AG09309 (cell line): ENCODE measurements at places on chromosomes 5 and 9.

DNA sequence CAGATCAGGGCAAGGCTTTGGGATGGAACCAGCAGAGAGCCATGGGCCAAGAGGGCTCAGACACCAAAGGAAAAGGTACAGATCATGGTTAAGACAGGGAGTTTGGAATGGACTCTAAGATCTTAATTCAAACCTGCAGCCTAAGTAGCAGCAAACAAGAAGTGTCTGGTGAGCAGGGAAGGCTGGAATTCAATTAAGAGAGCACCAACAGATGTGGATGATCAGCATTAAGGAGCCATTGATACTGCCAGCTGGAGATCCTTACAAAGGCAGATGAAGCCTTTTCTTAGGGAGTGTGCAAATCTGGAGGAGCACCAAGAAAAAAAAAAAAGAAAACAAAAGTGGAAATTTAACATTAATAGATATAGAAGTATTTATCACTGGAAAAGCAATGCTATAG is 516.8 kb downstream of the RASEF start:
- no peak for DNase-seq

GRCh38 chr9:108282872-108283271 is 572.9 kb downstream of the ACTL7B start:
- DNase-seq = no peak

DNA sequence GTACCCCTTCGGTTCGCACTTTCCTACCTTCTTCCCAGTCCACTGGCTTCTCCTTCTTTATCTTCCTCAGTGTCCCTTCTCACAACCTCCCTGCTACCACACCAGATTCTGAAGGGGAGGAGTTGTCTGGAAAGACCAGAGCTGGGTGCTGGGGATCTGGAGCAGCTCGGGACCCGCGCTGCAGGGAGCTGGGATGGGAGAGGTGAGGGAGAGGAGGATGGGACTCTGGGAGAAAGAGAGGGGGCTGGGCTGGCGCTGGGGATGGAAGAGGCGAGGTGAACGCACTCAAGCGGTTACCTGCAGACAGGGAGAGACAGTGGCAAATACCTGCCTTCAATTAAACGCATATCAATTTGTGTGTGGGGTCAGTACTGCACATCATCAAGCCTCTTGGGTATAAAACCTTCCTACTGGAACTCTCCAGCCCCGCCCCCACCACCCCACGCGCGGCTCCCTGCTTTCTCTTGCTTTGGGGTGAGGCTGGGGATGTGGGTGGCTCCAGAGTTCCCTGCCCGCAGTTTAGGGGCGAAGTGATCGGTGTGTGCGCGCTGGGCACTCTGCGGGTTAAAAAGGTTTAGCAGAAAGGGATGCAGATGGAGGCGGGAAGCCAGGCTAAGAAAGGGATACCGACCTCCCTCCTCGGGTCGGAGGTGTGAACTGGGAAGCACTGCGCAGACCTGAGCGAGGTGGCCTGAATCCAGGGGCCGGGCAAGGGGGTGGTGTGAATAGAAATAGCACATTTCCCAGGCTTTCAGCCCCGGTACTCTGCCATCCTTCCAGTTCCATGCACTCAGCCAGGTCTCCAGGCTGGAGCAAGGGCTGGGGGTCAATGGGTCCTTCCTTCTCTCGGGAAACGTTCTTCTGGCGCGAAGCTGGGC is 977 bp upstream of the PAM start:
- DNase-seq = no peak

DNA sequence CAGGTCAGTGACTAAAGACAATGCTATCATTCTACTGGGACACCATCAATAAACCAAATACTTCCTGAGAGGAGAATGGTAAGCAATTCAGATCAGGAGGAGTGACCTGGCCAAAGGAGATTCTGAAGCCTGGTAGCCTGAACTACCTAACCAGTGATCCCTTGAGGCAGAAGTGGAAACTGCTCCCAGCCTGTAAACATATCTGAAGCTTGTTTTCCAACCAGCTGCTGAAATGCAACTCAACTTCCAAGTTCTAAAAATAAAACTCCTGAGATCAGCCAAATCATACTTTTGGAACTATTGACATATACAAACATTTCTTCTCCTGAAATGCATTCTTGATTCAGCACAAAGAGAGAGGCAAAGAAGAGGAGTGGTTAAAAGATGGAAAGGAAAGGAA is 204.1 kb downstream of the EBF1 start:
- no peak for DNase-seq

DNA sequence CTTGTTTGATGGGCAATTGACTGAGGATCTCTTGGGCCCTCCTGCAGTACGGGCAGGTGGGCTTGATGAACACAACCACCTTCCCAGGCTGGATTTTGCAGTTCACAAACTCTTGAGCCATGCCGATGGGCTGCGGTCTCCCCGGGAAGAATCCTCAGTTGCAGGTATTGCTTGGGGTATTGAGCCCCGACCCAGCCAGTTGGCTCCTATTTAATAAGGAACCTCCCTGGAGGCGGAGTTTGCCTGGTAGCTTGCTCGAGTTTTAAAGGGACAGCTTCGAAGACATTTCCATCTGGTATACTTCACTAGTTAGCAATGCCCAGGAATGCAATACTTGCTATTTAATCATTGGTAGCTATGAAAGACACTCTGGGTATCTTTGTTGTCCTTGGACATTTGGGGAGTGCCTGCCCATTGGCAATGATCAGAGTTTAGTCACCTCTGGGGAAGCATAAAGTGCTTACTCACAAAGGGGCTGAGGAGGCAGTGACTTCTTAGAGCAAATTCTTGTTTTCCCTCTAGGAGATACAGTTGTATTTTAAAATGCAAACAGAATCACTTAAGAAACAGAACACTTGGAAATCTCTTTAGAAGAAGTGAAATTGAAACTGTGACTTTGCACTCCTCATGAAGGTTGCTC is at the start of gene GLRX:
Gene GLRX (minus strand): TSS at position 185 of the 640 bp plus-strand sequence. CDS start 64 bp downstream, at position 121.
- DNase-seq = peak; percentile 89

- DNase-seq = no peak
Measured at GRCh38 chr5:101720033-101720432, 576.1 kb downstream of the SLCO4C1 start.

DNA sequence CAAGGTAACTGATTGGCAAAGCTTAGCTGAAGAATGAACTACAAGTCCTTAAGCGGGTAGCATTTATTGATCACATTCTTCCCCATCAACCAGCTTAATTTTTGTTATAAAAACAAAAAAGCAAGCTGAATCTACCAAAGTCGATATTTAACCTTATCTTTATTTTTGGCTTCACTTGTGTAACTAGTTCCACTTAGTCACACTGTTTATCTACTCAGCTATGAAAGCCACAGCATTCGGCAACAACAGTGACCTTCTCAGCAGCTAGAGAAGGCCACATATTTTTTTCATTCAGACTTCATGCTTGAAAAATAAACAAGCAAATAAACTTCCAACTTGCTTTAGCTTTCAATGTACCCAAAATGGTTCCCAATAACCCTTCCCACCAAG is 69.4 kb downstream of the KLHL3 start:
- DNase-seq = peak; percentile 8

- DNase-seq = peak; percentile 99
Measured at GRCh38 chr5:65394087-65394486, 87.6 kb downstream of the ADAMTS6 start.

GRCh38 chr5:59188419-59189225 is 605.7 kb downstream of the RAB3C start:
- DNase-seq = no peak

DNA sequence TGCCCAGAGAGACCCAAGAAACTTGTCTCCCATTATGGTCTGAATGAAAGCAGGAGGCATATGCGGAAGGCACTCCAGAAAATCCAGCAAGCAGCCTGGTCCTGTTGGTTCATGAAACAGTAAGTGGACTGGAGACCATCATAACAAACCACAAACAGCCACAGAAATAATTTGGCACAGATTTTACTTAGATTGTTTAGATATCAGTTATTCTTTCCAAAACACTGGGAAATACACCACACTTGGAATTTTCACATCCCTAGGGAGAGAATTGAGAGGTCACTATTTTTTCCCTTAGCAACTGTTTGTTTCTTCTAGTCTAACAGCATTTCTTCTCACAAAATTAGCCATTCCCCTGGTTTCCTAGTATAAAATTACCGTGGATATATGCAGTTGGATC is 300.8 kb downstream of the OSTF1 start:
- no peak for DNase-seq

DNA sequence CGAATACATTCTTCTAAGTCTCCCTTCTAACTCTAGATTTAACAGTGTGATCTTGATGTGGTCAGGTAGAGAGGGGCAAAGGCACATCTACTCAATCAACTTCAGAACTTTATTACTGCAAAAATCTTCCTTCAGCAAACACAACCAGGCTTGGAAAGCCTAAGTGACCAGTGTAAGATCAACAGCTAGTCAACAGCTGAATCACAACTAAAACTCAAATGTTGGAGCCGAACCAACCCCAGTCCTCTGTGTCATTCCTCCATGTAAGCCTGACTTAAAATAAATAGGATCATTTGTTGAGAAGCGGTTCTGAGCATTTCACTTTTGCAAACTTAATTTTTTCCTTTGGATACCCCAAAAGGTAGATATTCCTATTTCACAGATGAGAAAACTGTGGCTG is 352.7 kb downstream of the EBF1 start:
- no peak for DNase-seq

- DNase-seq = no peak
Measured at GRCh38 chr9:17807613-17808282, 228.9 kb downstream of the SH3GL2 start.

DNA sequence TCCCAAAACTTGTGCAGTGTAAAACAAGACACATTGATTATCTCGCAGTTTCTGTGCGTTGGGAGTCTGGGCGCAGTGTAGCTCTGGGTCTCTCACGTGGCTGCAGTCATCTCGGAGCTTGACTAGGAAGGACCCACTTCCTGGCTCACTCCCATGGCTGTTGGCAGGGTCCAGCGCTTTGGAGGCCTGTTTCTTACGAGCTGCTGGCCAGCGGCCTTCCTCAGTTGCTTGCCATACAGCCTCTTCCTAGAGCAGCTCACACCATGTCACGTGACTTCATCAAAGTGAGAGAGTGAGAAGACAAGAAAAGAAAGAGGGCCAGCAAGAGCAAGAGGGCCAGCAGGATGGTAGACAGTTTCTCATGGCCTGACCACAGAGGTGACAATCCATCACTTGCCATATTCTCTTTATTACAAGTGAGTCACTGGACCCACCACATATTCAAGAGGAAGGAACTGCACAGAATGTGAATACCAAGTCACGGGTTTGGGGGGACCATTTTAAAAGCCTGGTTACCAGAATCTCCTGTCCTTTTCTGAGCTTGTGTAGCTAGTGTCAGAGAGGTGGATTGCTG is 36.2 kb downstream of the MCCC2 start:
- no peak for DNase-seq

GRCh38 chr5:176521286-176521685 is 15.9 kb downstream of the RNF44 start:
- DNase-seq = no peak

DNA sequence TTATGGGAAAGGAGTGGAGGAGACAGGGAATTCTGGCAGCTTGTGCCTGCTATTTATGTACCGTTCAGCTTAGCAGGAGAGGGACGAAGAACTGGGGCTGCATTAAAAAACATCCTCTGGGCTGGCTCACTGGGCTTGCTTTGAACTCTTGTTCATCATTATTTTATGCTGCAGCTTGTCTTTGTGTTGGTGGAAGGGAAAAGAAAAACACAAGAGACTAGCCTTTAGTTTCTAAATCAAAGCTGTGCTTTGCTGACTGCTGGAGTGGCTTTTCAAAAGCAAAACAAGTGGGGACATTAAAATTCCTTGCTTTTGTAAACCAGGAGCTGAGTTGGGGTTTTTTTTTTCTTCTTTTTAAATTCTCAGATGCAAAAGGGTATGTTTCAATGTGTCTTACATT is 5.9 kb upstream of the RGMB start:
- DNase-seq = no peak

DNA sequence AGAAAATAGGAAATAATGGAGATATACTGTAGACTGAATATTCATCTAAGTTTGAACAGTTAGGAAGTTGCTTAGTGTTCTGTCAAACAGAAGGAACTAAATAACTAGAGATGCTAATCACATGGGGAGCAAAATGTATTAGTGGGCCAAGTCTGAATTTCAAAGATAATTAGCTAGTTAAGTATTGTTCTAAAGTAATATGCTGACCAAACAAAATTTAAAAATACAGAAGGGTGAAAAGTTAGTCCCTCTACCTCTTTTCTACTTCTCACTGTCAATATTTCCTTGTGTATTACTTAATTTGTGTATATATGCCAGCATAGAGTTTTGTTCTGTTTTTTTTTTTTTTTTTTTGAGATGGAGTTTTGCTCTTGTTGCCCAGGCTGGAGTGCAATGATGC is 4.0 kb downstream of the MCCC2 start:
- no peak for DNase-seq

- no peak for DNase-seq
Measured at GRCh38 chr5:107615299-107615817, 55.4 kb downstream of the EFNA5 start.

- DNase-seq = no peak
Measured at GRCh38 chr9:117777823-117778222, 73.6 kb downstream of the TLR4 start.

DNA sequence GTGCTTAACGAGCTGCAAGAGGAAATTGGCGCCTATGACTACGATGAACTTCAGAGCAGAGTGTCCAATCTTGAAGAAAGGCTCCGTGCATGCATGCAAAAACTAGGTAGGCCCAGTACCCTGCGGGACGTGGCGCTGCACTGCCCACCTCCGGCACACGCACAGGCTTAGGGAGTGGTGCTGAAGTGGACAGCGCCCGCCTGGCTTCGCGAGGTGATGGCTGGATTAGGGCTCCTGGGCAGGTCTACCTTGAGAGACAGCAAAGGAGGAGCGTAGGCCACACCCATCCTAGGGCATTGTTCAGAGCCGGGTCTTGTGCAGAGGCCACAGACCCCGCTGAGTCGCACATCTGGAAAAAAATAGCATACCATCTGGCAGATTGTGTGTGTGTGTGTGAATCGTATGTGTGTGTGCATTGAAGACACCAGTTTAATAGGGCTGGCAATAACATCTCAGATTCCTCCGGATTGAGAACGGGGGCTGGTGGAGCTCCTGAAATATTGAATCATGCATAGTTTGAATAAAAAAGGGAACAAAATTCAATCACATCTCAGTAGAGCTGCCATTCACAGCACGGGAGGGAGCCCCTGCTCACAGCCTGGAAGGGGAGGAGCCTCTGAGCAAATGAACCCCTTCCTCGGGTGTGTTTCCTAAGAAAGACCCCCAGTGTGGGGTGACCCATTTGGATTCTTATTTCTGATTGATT is 11.1 kb downstream of the OLFM1 start:
- no peak for DNase-seq

DNA sequence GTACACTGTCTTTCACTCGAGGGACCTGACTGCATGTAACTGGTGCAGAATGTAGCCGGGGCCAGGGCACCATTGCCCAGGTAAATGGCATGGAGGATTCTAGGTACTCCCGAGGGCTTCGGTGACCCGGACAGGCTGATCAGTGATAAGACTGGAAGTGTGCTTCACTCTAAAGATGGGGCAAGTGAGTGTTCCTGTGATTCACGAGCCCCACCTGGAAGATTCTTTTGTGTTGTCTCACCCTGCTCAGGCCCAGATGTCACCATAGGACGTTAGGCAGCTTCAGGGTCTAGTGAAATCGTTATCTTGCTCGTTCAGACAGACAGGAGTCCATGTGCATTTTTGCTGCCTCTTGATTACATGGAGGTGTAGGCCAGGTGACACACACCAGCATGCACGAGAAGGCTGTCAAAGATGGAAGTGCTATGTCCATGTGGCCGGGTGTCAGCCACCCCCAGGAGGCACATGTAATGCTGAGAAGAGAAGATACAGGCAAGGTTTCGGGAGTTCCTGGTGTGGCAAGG is 73.9 kb downstream of the WNK2 start:
- DNase-seq = no peak

- no peak for DNase-seq
Measured at GRCh38 chr5:158549311-158549710, 550.4 kb downstream of the EBF1 start.

- DNase-seq = no peak
Measured at GRCh38 chr9:31740705-31741104, 643.7 kb upstream of the ACO1 start.
